Activated CD4-positive, alpha-beta T cell treated with anti-CD3 and anti-CD28 coated beads, Interleukin-2, amount 10 ng/mL, durations not matched to agents 7 days and 5 days (primary cell): ENCODE measurements at places on chromosomes 3 and 15. TPM values are rescaled to one million over a fixed set of nuclear protein-coding genes. Genes with fewer than 3 reads are reported as not detected.

DNA sequence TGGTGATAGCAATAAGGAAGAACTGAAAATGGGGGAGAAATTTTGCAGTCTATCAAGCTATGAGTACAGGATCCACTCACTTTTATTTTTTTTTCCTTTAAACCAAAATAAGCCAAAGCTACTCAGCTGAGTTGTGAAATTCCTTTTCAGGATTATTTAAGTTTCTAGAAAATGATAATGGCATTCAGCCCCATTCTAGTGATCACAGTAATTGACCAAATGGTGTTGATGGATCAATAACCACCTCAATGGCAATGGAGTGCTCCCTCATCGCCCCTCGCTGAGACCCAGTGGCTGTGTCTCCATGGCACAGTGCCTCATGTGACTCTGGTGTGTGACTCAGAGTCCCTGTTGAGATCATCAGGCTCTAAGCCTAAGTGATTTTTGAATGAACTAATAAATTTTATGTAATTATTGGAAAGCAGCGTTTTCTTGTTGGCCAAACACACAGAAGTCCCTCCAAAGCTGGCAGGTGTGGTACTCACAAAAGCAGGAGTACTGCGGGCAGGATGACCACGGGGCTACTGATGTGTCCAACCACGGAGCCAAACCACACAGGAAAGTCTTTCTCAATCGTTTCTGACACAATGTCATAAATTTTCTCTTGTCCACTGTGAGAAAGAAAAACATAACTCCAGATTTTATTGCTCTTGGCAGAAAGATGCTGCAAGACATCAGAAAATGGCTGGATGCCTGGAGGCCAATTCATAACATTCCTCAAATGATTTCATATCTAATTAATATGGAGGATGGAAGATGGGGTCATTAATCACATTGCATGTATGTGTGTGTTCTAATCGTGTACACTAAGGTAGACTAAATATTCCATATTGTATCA lies 14.4 kb upstream of the STARD5 start:
- H3K27me3 ChIP-seq: no peaks in the 10 kb centered on the region
- H3K4me3 ChIP-seq: no peak overlapping the region
- DNase-seq: no peak
- H3K27ac ChIP-seq: no peak overlapping the region
- no peaks in the 10 kb centered on the region for H3K36me3 ChIP-seq

GRCh38 chr3:178002113-178002512 lies 534.1 kb upstream of the KCNMB2 start:
- no peak for DNase-seq
- no peak overlapping the region for H3K4me3 ChIP-seq
- H3K4me1 ChIP-seq: peaks cover 36% of the 10 kb centered on the region
- H3K36me3 ChIP-seq: peaks cover 30% of the 10 kb centered on the region

GRCh38 chr3:180680097-180680430 lies 775 bp upstream of the CCDC39 start:
- peaks cover 52% of the 10 kb centered on the region for H3K27me3 ChIP-seq
- H3K27ac ChIP-seq: no peak overlapping the region
- DNase-seq: peak; percentile 16
- H3K36me3 ChIP-seq: no peaks in the 10 kb centered on the region

DNA sequence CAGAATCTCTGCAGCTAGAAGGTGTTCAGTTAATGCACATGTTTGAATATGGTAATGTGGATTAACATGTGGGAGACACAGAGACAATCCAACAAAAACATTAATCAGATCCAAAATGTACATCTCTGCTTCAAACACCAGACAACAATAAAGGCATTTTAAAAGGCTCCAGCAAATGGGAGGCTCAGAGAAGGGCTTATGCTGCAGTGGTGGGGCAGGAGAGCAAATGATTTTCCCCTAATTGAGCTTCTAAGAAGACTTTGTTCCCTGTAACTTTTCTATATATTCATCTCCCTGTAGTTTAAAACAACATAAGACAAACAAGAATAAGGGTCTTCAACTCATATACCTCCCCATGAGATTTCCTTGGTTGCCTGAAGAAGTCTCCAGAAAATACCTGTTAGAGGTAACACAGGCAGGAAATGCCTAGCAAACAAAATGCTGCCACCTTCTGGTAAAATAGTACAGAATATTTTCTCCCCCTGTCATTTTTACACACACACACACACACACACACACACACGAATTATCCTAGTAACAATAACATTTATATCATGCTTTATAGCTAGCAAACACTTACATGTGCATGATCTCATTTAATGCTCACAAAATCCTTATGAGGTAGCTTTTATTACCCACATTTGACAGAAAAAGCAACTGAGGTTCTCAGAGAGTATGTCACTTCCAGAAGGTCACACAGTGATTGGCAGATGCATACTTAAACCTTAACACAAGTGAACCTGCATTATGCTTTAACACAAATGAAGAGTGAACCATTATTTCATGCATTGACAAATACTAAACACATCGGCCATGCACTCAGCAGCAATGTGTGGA lies 123.4 kb upstream of the MB21D2 start:
- no peak overlapping the region for H3K4me3 ChIP-seq
- DNase-seq: peak; percentile 22
- H3K36me3 ChIP-seq: no peaks in the 10 kb centered on the region
- peaks cover 5% of the 10 kb centered on the region for H3K4me1 ChIP-seq

DNA sequence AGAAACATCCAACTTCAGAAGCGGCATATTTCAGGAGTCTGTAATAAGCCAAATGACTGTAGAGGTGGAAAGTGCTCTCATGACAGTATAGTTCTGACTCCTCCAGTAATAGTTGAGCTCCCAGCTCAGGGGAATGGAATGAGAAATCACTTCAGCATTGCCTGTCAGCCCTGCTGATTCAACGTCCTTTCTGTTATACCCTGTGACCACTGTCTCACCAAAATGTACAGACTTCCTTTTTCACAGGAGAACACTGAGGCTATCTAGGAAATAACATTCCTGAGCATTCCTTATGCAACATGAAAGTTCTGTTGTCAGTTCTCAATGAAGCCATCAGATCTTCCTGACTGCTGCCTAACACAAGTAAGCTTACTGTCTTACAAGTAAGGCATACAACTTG lies 284.5 kb upstream of the MME start:
- no peaks in the 10 kb centered on the region for H3K4me1 ChIP-seq
- H3K4me3 ChIP-seq: no peak overlapping the region

- H3K27ac ChIP-seq: peak overlapping the region; percentile 1
- DNase-seq: peak; percentile 18
- peaks cover 22% of the 10 kb centered on the region for H3K4me1 ChIP-seq
- H3K27me3 ChIP-seq: peaks cover 35% of the 10 kb centered on the region
Observed at GRCh38 chr3:46129588-46130272, 78.4 kb downstream of the CCR1 start.

GRCh38 chr3:194876403-194877095 lies 190.9 kb downstream of the FAM43A start:
- peaks cover 14% of the 10 kb centered on the region for H3K4me1 ChIP-seq
- no peak overlapping the region for H3K27ac ChIP-seq
- DNase-seq: no peak
- H3K36me3 ChIP-seq: no peaks in the 10 kb centered on the region
- no peak overlapping the region for H3K4me3 ChIP-seq

Gene SLC12A8
- 0.37 TPM for total RNA-seq

Gene P2RY1
- total RNA-seq: 0.17 TPM

Gene ZBBX
- not detected for total RNA-seq

Gene TMEM158
- 0.55 TPM for total RNA-seq

Gene FOXB1
- total RNA-seq: 0.54 TPM

Gene SOX14
- not detected for total RNA-seq

Gene AADAC
- not detected for total RNA-seq

Gene CIDEC
- total RNA-seq: not detected

Gene PLA2G4D
- not detected for total RNA-seq

Gene WDR49
- 0.47 TPM for total RNA-seq
